SHP77 (cell line): ENCODE measurements at places on chromosomes 6 and 20.

DNA sequence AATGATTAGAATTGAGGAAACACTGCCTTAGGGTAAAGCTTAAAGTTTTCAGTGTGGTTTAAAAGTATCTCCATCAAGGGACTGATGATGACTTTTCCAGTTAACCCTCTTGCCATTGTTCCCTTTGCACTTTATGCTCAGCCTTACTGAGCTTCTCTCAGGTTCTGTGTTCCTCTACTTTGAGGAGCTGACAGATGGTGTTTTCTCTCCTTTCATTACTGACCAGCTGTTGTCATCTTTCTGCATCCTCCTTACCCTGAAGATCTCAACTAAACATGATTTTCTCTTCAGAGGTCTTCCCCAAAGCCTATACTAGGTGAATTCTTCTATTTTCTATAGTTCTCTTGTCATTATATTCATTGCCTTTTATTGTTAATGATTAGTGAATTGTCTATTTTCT is 475.6 kb upstream of the SYNCRIP start:
- DNase-seq, result no peak

DNA sequence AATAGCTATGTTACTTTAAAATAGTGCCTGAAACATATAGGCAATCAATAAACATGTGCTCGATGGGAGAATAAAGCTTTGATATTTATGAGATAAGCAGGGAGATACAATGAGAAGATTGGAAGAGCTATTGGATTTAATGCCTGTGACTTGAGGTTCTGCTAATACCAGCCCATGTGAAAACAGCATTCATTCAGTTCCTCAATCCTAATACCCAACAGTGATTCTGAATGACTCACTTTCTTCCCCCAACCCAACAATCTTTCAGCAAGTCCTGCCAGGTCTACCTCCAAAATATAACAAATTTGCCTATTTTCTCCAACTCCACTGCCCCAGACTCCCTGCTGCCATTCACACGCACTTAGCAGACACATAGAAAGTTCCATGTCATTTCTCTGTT is 26.6 kb upstream of the KLHL31 start:
- DNase-seq, result no peak

GRCh38 chr6:33850296-33850695 is 46.5 kb upstream of the MLN start:
- DNase-seq, result no peak

DNA sequence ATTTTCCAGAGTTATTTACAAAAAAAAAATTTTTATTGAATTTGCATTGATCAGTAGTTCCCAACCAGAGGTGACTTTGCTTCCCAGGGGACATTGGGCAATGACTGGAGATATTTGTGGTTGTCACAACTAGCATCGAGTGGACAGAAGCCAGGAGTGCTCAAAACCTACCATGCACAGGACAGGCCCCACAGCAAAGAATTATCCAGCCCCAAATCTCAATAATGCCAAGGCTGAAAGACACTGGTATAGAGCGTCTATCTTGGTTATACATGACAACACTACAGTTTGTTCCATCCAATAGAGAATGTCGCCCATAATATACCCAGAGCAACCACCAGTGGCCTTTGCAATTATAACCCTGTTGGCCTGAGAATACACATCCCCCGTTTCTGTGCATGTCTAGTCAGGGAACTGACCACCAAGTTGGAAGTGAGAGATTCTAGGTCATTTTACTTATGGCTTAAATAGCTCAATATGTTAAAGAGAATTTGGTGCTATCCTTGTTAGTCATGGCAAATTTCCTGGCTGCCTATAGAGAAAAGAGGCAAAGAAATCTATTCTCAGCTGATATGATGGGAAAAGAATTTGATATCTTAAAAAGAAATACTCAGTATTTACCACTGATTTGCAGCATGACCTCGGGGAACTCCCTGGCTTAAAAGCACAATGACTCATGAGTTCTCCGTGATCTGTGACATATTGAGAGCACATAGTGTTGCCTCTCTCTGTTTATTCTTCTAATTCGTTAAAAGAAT is 76.0 kb upstream of the ADTRP start:
- no peak for DNase-seq

GRCh38 chr6:17472653-17473183 is 79.3 kb downstream of the CAP2 start:
- DNase-seq, result no peak

DNA sequence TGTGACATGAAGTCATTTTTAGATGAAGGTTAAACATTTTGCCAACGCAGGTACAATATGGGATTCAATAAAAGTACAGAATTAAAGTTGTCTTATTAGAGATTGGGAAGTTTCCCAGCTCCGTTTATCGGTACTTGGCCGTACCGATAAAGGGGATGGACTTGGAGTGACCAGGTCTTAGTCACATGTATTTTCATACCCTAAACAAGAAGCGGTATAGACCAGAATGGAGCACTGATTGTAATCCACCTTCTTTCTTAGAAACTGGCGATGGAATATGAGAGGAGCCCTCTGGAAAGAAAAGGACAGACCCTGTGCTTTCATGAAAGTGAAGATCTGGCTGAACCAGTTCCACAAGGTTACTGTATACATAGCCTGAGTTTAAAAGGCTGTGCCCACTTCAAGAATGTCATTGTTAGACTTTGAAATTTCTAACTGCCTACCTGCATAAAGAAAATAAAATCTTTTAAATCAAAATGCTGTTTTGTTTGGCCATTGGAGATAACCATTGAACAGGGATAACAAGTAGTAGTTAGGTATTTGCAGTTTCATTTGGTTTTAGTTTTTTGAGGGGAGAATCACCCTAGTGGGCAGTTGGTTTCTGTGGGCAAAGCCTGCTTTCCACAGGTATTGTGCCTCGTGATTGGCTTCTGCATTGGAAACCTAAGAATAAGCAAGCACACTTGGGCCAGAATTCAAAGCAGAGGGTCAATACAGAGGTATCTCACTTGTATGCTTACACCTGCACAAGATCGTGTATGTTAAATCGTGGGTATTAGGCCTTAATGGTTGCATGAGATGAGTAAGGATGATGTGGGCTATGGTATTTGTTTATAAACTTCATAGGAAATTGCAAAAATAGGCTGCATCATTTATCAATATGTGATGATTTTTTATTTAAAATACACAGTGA is 11.2 kb upstream of the ZNFX1 start:
- no peak for DNase-seq

GRCh38 chr20:50343125-50343489 is 152.5 kb downstream of the CEBPB start:
- DNase-seq, result no peak

GRCh38 chr6:73394577-73395354 is at the start of gene DDX43:
TSS of gene DDX43 (plus strand) at chr6:73394828. CDS start at chr6:73394906, 78 bp downstream.
- DNase-seq, result peak; percentile 68

GRCh38 chr6:154170106-154170505 is 131.1 kb downstream of the OPRM1 start:
- no peak for DNase-seq

DNA sequence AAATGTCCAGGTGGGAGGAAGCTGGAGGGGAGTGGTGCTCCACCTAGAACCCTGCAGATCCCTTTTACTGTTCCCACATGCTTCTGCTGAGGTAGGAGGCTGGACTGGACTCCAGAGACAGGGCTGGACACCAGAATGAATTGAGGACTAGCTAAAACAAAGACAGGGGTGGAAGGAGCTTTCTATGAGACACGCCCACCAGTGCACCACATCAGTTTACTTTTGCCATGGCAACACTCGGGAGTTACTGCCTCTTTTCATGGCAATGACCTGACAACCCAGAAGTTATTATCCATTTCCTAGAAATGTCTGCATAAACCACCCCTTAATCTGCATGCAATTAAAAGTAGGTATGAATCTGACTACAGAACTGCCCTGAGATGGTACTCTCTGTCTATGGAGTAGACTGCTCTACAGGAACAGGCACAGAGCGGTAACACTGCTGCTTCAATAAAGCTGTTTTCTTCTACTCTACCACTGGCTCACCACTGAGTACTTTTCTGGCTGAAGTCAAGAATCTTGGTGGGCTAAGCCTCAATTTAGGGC is 211.7 kb downstream of the TFAP2C start:
- no peak for DNase-seq

- DNase-seq, result no peak
These were observed 406.5 kb downstream of the MAFB start for GRCh38 chr20:40282541-40282940.

DNA sequence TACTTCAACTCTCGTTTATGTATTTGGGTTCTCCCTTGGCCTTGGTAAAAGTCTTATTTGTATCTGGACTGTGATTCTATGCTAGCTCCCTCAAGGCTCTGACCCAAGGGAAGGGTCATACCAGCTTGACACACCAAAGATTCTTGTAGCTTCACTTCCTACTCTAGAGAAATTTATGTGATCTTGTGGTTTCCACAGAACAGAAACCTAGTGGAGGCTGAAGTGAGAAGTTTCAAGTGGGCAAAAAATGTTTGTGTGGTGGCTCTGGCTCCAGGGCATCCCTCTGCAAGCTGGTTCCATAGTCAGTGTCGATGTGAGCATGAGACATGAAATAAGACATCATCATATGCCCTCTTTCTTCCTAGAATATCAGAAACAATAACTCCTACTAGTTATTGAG is 48.1 kb upstream of the TNFRSF21 start:
- DNase-seq, result no peak

GRCh38 chr6:170403451-170403850 is 96.9 kb downstream of the FAM120B start:
- DNase-seq, result no peak

GRCh38 chr6:117280922-117281321 is 15.6 kb downstream of the VGLL2 start:
- DNase-seq, result peak; percentile 8

- no peak for DNase-seq
These were observed 730.4 kb downstream of the KIF16B start for GRCh38 chr20:15842872-15843271.

GRCh38 chr20:59084041-59084850 is 41.7 kb upstream of the PRELID3B start:
- no peak for DNase-seq

GRCh38 chr6:1679031-1679687 is 69.4 kb downstream of the FOXC1 start:
- DNase-seq, result peak; percentile 76

GRCh38 chr6:27758491-27758890 is 153.7 kb downstream of the OR2B2 start:
- DNase-seq, result no peak

DNA sequence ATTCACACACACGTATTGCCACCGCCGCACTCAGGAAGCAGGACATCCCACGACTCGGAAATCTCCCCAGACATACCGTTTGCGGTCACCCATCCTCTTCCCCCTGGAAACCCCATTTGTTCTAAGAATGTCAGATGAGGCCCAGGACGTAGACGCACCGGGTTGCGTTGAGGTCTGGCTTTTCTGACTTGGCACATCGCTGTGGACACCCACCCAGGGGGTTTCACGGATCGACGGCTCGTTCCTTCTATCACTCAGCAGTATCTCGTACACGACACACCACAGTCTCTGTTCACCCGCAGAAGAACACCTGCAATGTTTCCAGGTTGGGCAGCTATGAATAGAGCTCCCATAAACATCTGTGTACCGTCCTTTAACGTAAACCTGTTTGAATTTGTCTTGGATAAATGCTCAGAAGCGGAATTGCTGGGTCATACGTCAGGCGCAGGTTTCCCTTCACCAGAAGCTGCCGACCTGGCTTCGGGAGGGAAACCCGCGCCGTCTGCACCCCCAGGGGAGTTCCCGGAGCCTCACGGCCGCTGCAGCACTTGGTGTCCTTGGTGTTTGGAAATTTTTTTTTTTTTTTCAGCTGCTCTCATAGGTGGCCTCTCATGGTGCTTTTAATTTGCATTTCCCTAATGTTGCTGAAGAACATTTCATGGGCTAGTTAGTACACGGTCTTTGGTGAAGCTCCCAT is 9.3 kb upstream of the EEF1A2 start:
- DNase-seq, result no peak

GRCh38 chr6:138647006-138647405 is 126.6 kb upstream of the CCDC28A start:
- no peak for DNase-seq

DNA sequence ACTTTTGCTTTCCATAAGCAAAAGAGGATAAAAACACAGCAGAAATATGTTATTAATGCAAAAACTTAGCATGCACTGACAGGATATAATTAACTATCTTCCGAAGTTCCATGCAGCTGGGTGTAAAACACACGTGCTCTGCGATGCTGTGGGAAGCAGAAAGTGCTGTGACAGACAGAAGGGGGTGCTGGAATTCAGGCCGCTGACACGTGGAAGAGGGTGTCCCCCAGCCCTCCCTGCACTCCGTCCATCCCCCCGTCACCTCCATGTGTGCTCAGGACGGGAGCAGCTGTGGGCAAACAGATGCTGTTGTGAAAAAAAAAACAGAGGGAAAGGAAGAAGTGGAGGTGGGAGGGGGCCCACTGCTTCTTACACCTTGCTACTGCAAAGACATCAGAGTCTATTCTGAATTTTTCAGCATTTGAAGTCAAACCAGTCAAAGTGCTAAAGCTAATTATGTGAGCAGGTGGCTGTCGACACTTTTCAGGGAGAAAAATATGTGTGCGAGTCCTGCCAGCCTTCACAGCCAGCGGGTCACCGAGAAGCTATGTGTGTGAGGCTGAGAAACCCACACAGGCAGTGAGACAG is 175.9 kb upstream of the AFDN start:
- no peak for DNase-seq

- peak; percentile 95 for DNase-seq
These were observed at the start of gene EPHA7 for GRCh38 chr6:93419304-93420162. TSS of gene EPHA7 (minus strand) at chr6:93419559. CDS start at chr6:93419341, 218 bp downstream.

DNA sequence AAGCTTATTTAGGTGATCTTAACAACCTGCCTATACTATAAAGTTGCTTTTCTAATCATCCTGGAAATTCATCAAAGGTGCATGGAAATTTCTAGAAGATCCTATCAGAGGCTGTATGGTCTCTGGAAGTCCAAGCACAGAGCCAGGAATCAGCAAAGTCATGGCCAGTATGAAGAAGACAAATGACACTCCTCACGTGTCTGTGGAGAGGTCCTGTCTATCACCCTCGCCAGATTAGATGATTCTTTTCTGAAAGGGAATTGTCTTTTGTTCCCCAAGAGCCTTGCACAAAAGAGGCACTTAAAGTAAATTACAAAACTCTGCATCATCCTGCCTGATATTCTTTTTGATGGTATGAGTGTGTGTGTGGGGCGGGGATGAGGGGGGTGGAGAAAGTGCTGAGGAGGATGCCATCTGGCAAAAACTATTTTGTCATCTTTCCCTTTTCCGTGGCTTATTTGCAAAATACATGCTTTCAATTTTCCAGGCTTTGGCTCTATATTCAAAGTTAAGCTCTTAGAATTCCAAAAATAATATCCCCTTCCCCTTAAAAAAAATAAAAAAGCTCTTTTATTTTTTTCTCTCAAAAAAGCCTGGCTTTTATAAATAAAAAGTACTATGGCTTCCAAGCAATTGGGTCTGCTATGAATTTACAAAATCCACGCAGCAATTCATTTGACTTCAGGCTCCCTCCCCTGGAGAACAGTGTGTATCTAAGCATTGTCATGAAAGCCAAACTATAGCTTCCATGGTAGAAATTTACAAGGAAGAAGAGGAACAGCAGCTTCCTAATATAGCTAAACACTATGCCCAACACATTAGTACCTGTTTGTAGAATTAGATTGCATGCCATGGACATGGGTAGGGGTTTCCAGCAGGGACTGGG is 185.2 kb upstream of the ARG1 start:
- DNase-seq, result no peak

DNA sequence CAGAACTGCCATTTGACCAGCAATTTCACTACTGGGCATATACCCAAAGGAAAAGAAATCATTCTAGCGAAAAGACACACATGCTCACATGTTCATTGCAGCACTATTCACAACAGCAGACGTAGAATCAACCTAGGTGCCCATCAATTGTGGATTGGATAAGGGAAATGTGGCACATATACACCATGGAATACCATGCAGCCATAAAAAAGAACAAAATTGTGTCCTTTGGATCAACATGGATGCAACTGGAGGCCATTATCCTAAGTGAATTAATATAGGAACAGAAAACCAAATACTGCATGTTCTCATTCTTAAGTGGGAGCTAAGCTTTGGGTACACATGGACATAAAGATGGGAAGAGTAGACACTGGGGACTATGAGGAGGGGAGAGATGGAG is 16.1 kb downstream of the RAET1E start:
- DNase-seq, result no peak
